ENCODE measurements at places on chromosomes 12 and 14.
A peak's percentile ranks its signal among the peaks of the same experiment; 100 is the strongest.

GRCh38 chr14:75542588-75543091 is 20.4 kb downstream of the BATF start:
- DNase-seq, result peak; percentile 85

GRCh38 chr12:76236640-76237039 is 111.6 kb downstream of the BBS10 start:
- DNase-seq, result no peak

DNA sequence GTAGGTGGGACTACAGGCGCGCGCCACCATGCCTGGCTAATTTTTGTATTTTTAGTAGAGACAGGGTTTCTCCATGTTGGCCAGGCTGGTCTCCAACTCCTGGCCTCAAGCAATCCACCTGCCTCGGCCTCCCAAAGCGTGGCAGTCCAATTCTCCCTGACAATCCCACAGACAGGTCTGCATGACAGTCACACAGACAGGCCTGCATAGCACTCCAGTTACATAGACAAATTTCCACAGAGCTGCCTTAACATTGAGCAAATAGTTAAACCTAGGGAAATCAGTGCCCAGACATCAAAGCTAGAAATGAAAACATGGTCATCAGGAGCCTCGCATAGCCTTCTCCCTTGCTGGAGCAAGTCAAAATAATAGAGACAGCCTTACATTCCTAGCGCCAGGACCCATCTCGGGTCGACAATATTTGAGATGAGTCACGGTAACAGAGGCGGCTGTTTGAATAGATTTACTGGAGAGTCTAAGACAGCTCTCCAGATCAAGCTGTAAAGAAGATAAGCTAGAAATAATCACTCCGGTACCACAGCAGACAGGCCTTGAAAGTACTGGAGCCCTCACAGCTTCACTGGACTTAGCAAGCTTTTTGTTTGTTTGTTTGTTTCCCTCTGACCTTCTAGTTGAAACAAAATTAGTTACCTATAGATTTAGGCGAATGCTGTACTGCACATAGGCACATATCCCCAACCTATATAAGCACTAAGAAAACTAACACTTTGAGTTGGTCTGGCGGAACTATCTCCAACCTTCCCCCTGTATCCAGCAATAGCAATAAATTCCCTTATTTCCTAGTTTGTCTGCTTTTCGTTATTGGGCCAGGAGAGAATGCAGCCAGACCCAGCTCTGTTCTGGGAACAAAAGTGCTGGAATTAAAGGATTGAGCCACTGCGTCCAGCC is 23.8 kb upstream of the PYROXD1 start:
- no peak for DNase-seq

GRCh38 chr12:102503056-102503681 is 22.8 kb upstream of the IGF1 start:
- no peak for DNase-seq

- no peak for DNase-seq
Observed at GRCh38 chr12:65810036-65810435, 14.2 kb upstream of the HMGA2 start.

DNA sequence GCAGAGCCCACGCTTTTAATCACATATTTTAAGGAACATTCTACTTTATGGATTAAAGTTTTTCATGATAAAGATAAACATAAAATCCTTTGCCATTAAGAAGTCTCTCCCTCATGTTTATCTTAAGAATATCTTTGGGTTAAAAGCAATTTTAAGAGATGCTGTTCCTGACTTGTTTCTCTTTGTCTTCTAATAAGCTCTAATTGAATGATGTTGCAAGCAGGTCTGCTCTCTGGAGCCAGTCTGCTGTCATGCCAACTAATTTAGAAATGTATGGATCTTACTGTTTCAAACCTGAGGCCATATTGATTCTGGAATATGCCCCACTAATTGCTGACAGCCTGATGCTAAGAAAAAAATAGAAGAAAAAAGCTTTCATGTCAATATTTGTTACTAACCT is 173.6 kb downstream of the TTC8 start:
- DNase-seq, result no peak
